Psoas muscle (tissue), 8 donors: ENCODE measurements at places on chromosomes 11 and 22. TPM values are rescaled to one million over a fixed set of nuclear protein-coding genes. Genes with fewer than 3 reads are reported as not detected.

GRCh38 chr11:28099715-28100114 lies 8.2 kb downstream of the KIF18A start:
- no peak overlapping the region for H3K4me3 ChIP-seq
- H3K4me1 ChIP-seq: no peaks in the 10 kb centered on the region
- no peak for DNase-seq
- H3K36me3 ChIP-seq: no peaks in the 10 kb centered on the region
- no peaks in the 10 kb centered on the region for H3K27me3 ChIP-seq

DNA sequence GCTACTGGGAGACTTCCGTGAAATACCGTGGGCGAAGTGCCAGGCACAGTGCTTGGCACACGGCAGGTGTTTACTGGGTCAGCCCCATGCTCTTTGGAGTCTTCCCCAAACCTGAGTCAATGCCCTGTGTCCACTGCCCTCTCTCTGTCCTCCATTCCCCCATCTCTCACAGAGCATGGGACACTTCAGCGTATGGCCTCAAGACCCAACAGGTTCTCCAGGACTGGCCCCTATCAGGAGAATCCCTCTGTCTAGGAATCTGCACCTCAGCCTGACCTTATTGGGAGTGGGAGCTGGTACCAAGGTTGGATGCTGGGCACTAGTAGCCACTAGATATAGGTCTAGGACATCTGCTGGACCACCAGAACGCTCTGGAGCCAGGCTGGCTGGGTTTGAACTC lies 67.2 kb upstream of the LMO1 start:
- H3K27me3 ChIP-seq: no peaks in the 10 kb centered on the region
- H3K36me3 ChIP-seq: no peaks in the 10 kb centered on the region
- no peak overlapping the region for H3K27ac ChIP-seq
- H3K4me3 ChIP-seq: no peak overlapping the region
- H3K4me1 ChIP-seq: peaks cover 6% of the 10 kb centered on the region
- DNase-seq: no peak

- no peaks in the 10 kb centered on the region for H3K36me3 ChIP-seq
- H3K27ac ChIP-seq: no peak overlapping the region
- H3K4me1 ChIP-seq: no peaks in the 10 kb centered on the region
- H3K27me3 ChIP-seq: no peaks in the 10 kb centered on the region
- DNase-seq: no peak
- H3K4me3 ChIP-seq: no peak overlapping the region
Measured at GRCh38 chr11:45590743-45591142, 74.7 kb downstream of the CHST1 start.

DNA sequence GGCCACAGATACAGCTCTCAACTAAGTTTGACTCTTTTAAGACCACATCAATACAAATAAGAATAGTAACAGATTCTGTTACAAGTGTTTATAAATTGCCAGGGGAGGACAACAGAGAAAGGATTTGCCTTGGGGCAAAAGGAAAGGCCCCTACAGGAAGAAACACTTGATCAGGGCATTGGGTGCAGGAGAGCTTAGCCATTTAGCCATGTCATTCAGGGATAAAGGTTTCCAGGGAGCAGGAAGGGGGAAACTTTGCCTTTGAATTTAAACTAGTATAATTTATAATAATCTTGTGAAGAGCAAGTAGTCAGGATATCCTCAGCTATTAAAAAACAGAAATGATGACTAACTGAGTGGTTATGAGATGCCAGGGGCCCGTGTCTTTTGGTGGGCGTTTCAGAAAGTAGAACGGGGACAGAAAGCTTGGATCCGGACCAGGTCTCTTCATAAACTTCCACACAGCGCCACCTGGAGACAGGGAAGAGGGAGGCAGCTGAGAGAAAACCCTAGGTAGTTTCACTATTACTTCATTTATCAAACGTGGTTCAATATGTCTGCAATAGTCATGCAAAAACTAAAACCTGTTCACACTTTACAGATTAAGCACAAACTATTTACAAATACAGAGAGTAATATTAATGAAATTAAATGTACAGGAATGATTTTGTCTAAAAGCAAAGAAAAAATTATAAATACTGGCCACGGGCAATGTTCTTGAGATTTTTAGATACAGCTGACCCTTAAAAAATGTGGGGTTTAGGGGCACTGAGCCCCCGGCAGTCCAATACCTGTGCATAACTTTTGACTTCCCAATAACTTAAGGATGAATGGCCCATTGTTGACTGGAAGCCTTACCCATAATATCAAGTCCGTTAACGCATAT lies 11.0 kb upstream of the SLC5A4 start:
- H3K4me3 ChIP-seq: peak overlapping the region; percentile 23
- no peaks in the 10 kb centered on the region for H3K36me3 ChIP-seq
- peaks cover 5% of the 10 kb centered on the region for H3K27me3 ChIP-seq

POU2AF3 gene
- 0.37 TPM for polyA plus RNA-seq
